NCI-H1436 treated with DMSO at 0.1 percent for 48 hours (cell line): ENCODE measurements at places on chromosomes 1 and 21.

DNA sequence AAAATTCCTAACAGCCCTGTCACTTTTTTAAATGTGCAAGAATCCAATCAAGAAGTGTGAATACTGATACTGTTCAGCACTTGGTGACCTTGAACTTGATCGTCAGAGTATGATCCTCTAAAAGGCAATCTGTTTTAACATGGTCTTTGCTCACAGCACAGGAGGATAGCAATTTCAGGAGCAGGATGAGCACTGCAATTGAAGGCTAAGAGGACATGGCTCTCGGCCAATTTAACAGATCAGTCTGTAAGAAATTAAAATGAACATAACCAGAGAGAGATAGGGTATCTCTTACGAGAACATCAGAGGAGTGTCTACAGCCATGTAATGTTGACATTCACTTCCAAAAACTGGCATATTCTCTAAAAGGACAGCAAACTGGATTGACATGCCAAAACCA lies 243.1 kb downstream of the LTN1 start:
- DNase-seq, result no peak

- no peak for DNase-seq
Observed at GRCh38 chr1:37410815-37411214, 63.6 kb upstream of the ZC3H12A start.

- DNase-seq, result no peak
Observed at GRCh38 chr1:24897263-24898151, 32.6 kb downstream of the RUNX3 start.

DNA sequence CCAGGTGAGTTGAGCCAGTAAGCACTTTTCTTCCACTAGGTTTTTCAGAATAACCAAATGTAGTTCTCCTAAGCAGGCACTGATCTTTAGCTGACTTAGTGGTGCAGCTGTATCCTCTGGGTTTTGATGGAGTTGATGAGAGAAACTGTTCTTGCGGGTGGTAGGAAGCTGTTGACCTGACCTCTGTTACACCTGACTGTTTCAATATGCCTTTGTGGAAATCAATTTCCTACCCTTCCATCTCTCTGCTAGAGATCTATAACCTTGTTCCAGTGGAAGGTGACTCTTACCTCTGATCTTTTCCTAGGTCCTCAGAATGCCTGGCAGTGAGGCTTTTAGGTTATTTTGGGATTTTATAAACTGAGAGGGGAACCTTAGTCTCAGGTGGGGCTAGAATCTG lies 51.6 kb upstream of the MACF1 start:
- DNase-seq, result no peak

DNA sequence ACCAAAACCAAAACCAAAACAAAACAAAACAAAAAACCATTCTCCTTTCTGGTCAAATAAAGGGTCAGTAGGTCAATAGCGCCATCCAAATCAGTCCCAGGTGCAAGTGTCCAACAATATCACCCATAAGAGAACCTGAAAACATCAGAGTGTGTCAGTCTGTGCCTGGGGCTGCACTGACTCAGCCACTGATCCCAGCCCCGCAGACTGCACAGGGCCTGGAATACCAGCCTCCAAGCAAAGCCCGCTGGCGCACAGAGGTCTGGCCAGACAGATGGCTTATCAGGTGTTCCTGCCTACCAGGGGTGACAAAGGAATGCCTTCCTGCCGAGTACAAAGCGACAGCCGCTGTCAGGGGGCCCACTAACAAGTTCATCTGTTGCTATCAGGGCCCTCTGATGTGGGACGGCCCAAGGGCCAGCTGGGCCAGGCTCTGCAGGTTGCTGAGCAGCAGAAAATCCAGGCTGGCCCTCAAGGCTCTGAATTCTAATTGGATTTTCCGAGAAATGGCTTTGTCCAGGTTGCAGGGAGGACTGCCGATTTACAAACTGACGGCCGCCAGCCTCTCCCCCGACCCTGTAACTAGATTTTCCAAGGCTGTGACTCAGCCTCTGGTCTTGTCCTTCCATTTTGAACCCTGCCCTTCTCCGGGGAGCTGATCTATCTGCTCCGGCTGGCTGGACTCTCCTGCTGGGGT lies 13.7 kb upstream of the TMEM51 start:
- DNase-seq, result no peak

DNA sequence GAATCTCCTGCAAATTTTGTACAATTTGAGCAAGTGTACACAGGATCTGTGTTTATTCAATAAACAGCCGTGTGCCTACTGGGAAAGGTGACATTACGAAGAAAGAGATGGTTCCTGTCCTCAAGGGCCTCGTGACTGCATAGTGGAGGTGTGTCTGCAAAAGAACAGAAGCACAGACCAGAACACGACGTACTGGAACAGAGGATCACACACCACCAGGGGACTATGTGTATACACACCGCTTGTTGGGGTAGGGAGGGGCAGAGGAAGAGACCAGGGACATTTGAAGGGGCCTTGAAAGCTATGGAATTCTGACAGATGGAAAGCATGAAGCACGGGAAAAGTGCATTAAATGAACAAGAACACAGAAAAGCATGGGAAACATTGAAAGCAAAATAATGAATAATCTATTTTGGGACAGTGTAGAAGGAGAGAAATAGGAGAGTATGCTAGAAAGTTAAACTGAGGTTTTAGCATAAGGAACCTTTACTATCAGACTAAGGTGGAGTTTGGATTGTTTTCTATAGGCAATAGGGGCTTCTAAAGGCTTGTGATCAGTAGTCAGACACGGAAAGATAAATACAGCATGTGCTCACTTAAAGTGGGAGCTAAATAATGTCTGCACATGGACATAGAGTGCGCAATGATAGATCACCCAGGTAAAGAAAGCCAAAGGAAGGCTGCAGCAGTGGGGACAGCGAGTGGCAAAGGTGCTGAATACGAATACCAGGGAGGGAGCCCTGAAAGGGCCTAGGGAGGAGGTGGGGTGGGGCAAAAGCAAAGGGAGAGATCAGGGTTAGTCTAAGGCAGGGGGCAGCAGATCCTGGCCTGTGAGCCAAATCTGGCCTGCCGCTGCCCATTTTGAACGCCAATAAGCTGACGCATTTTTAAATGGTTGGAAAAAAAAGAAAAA lies 11.0 kb downstream of the JAK1 start:
- DNase-seq, result no peak

DNA sequence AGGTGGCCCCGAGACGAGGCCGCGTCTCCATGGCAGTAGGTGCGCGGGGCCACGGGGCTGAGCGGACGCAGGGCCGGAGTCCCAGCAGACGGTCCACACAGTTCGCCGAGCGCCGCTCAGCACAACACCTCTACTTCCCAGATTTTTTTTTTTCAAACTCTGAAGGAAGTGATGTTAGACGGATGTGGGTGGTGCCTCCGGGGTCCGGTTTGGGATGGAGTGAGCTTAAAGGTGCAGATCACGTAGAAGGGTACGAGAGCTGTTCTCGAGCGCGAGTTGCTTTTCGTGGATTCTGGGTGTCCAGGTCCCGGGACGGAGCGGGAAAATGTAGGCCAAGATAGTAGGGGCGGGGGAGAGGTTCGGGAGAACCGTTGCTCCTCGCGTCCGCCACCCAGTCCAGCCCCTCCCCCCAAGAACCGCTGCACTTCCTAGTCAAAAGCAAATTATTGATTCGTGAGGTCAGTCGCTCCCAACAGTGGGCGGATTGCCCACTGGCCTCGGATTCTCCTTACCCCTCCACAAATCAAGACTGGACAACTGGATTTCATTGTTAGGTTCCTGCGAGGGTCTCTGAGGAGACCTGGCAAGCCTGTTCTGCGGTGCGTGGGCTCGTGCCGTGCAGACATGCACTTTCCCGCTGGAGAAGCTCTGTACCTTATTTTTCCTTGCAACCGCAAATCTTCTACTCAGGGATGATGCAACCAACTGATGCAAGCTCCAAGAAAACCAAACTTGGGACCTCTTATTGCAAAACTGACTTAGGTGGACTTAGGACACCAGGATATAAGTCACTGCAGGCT lies at the start of gene TXNDC12:
Gene TXNDC12, minus strand, starts transcription at position 126 of the 800 bp plus-strand sequence. Its CDS starts 95 bp downstream, at position 31.
- peak; percentile 53 for DNase-seq

DNA sequence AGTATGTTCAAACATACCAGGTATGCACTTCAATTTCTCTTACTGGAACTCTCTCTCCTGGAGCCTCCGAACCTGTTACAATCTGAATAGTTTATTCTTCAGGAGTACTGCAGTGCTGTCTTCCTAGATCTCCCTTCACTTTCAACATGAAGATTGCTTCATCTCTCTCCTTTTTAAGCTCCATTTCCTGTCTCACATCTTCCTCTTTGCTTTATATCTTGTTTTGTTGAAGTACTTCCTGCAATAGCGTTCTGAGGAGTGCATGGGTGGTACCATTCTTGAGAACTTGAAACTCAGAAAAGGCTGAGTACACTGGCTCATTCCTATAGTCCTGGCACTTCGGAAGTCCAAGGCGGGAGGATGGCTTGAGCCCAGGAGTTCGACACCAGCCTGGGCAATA lies 15.7 kb upstream of the C1orf146 start:
- no peak for DNase-seq

GRCh38 chr1:93080179-93080823 lies 1.2 kb downstream of the MTF2 start:
- DNase-seq, result peak; percentile 39

DNA sequence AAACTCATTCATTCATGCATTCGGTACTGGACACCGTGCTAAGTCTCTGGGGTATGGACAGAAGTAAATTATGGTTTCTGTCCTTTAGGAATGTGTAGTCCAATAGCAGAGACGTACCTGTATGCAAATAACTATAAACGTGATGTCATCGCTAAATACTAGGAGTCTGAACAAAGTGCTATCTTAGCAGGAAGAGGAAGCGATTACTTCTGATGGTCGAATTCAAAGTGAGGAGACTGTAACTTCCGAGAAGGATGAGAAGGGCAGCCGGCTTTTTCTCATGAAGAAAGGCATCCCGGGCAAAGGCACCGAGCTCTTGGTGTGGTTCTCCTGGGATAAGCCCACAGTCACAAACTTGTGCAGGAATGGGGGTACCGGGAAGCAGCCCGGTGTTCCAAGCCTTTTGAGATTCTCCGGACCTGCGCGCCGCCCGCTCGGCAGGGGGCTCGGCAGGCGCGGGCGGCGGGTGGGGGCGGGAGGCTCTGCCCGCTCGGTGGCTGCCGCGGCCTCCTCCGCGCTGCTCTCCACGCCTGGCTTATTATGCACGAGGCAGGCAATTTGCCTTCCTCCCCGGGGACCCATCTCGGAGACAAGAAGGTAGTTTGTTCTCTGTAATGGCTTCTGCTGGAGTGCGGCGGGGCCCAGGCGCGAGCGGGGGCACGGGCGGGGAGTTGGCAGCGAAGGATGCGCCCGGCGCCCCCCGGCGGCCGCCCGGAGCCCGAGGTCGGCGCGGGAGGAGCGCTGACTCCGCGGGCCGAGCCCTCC lies 67.5 kb upstream of the CD1D start:
- DNase-seq, result no peak

GRCh38 chr1:54403808-54404261 lies 2.4 kb downstream of the SSBP3 start:
- no peak for DNase-seq

GRCh38 chr1:248894837-248895236 lies 11.2 kb upstream of the PGBD2 start:
- DNase-seq, result no peak

- DNase-seq, result no peak
Observed at GRCh38 chr1:54081306-54082270, 28.2 kb downstream of the TCEANC2 start.

GRCh38 chr1:115650961-115651360 lies 9.2 kb downstream of the VANGL1 start:
- DNase-seq, result no peak

GRCh38 chr1:236041631-236042618 lies 23.0 kb downstream of the NID1 start:
- DNase-seq, result no peak
